HT-29 (cell line): ENCODE measurements at places on chromosomes 4 and X. TPM values are rescaled to one million over a fixed set of nuclear protein-coding genes. Genes with fewer than 3 reads are reported as not detected.

- no peak for DNase-seq
These were observed 200.5 kb upstream of the ANK2 start for GRCh38 chr4:112848911-112849310.

The CWH43 gene
- total RNA-seq = not detected in 2 replicates

DNA sequence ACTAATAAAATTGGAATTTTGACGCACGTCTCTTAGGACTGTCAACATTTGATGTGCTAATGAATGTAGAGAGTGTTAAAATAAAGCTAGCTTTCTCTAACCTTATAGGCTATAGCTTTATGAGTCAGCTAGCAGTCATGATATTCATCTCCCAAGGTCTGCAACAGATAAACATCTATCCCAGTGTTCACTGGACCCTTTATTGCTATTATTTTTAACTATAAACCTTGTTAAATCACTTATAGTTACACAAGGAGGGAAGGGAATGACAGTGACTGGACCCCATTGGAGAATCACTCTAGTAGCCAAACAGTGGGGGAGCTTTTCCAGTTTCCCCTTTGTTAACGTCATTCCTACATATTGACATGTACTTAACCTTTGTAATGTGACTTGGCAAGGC lies 67.9 kb upstream of the SHISA3 start:
- no peak for DNase-seq

DNA sequence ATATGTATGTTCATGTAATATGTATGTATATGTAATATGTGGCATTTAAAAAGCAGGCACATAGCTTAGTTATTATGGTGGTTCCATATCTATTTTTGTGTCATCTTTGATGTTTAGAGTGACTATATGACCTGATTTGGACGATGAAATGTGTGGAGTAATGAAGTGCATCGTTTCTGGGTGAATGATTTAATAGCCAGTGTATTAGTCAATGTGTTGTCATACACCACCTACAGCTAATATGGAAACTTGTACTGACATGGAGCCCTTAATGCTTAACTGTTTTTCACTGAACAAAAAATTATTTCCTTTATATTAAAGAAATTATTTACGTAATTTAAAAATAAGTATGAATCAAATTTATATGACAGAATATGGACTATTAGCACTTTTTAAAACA lies 292.3 kb upstream of the FSTL5 start:
- DNase-seq = no peak

The WAS gene
- total RNA-seq = 0.15 and 0.50 TPM in 2 replicates

The SCD5 gene
- total RNA-seq = 0.13 and 0.18 TPM in 2 replicates

GRCh38 chrX:41960142-41960541 lies 36.8 kb upstream of the CASK start:
- no peak for DNase-seq

The ASB5 gene
- not detected in 2 replicates for total RNA-seq

The IL21 gene
- not detected in 2 replicates for total RNA-seq

DNA sequence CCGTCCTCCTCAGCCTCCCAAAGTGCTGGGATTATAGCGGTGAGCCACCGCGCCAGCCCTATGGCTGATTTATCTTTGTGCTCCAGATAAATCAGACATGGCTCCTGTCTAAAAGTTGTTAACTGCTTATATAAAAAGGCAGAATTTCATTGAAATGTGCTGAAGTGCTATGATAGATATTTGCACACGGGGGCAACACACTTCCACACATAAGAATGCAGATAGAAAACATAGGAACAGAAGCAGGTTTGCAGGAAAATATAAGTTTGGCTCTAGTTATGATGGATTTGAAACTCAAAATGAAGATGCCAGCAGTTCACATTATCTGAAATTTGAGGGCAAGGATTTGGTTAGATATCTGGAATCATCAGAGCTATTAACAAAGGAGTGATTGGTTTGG lies 163.1 kb upstream of the SLITRK2 start:
- no peak for DNase-seq

The GNL3L gene
- 38.6 and 43.2 TPM in 2 replicates for total RNA-seq

- no peak for DNase-seq
These were observed 51.2 kb downstream of the CXorf49B start for GRCh38 chrX:71814123-71814912.

The ATP1B4 gene
- total RNA-seq = not detected in 2 replicates

DNA sequence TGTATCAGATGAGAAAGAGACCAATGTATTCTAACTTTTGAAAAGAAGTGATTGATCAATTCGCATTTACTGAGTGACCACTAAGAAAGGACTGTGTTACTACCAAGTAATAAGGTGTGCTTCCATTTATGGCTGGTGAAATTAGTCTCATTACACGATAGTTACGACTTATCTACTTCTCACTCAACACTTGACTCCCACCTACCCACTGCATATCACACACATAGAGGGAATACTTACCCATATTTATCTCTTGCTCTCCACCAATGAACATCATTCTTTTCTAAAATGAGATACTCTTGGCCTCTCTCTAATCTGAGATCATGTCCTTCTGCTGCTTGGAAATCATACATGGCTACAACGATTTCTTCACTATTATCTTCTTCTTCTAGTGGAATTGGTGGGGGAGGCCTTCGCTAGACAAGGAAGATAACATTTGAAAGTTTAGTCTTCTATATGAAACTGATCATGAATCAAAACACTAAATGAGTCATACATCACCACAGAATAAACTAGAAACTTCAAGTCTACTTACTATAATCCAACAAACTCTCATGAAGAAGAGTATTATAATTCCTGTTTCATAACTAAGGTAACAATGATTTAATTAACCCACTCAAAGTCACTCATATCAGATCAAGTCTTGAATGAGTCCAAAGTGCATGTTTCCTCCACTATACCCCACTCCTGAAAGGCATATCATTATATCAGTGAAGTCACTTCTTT lies 33.7 kb upstream of the TXK start:
- DNase-seq = no peak

The STK26 gene
- 18.8 and 25.8 TPM in 2 replicates for total RNA-seq

DNA sequence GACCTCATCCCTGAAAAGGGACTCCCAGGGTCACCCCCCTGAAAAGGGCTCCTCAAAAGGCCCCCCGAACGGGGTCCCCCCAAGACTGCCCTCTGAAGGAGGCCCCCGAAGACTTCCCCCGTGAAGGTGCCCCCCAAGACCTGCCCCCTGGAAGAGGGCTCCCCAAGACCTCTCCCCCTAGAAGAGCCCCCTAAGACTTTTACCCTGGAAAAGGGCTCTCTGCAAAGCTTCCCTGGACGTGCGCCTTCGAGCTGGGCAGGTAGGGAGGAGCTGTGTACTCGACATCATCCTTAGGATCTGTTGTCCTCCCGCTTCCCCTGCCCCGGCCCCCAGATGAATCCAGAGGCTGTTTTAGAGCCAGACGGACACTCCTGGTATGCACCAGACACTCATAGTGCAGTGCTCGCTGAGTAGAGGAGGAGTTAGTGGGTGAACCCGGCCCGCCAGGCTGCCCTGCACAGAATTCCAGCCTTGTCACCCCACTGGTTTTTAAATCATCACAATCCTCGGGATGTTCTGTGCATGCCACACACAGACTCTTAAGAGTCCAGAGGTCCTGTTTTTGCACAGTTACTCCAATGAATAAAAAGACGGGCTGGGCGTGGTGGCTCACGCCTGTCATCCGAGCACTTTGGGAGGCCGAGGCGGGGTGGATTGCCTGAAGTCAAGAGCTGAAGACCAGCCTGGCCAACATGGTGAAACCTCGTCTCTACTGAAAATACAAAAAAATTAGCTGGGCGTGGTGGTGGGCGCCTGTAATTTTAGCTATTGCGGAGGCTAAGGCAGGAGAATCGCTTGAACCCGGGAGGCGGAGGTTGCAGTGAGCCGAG lies 5.7 kb upstream of the SLC25A6 start:
- DNase-seq = no peak

DNA sequence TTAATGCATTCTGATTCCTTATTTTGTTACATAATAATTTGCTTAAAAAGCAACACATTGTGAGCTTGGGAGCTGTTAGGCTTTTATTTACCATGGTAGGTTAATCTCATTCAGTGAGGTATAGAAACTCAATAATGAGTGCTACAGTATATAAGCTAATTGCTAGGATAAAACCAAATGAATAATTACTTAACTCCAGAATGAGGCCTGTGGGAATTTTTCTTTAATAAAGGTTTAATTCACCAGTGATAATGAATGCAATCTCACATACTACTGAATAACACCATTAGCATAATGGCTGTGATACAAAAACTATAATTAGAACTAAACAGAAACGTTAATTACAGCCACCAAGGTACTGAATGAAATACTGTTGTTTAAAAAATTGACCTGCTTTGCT lies 326.3 kb downstream of the IQCM start:
- no peak for DNase-seq

The IL15 gene
- total RNA-seq = 3.7 and 4.1 TPM in 2 replicates

DNA sequence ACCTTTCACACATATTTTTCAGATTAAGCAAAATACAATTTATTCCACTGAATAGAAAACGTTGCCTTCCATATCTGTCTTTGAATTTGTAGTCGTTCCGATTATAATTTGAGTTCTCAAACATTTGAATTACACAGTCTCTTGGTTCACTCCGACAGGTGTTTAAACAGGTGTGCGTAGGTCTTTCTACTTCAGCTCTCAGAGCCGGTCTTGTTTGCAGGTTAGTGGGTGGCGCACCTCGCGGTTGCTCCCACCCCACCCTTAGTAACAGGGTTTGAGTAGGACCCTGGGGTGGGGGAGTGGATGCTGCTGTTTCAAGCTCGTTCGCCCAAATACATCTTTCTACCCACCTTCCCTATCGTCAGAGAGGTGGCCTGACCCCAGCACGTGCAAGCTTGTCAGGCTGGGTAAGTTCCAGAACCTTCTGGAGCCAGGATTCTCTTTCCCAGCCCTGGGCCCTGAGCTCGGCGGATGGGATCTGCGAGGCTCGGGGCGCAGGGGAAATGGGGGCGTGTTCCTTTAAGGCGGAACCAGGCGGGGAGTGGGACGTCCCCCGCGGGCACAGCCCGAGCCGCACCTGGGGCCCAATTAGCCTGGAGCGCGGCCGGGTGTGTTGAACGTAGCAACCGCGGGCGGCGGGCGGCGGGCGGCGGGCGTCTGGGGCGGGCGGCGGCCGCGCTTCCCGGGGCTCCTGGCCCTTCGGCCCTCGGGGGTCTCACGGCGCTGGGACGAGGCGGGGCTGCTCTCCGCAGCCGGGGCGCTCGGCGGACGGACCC lies at the start of gene FAM149A:
Gene FAM149A (plus strand): TSS at position 591 of the 776 bp plus-strand sequence.
- DNase-seq = peak; percentile 75

The TCEAL6 gene
- not detected in 2 replicates for total RNA-seq

DNA sequence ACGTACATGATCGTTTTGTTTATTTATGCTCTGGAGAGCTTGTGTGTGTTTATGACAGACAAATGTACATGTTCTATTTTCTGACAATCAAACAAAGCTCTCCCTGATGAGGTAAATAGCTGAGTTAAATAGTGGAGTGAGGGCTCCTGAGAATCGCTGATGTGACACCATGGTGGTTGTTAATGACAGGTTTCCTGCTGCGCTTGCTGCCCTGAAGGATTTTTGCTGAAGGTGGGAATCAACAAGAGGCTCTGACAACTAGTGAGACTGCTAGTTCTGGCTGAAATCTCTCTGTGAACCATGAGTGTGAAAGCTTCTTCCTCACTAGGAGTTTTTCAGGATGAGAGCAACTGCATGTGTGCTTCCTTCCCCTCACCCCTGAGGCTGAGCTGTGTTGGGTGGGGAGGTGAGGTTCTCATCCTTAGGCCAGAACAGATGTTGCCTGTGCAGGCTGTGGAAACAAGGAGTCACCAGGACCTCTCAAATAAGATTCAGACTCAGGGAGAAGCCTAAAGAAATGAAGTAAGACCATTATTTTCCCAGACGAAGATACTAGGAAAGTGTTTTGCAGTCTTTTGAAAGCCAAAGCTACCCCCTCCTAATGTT lies 173.4 kb upstream of the JADE1 start:
- DNase-seq = no peak

GRCh38 chr4:15654593-15655222 lies 449 bp downstream of the FBXL5 start:
- peak; percentile 50 for DNase-seq

The ARSH gene
- total RNA-seq = 0.08 and 0.23 TPM in 2 replicates

GRCh38 chrX:143669395-143669794 lies 33.5 kb upstream of the SLITRK4 start:
- DNase-seq = peak; percentile 25

- peak; percentile 24 for DNase-seq
These were observed 148.8 kb upstream of the MID1 start for GRCh38 chrX:10769195-10769594.

The VEGFC gene
- not detected in 2 replicates for total RNA-seq

- no peak for DNase-seq
These were observed 113.8 kb upstream of the RBPJ start for GRCh38 chr4:26206999-26207398.

- DNase-seq = no peak
These were observed 14.5 kb upstream of the CAMK2D start for GRCh38 chr4:113776016-113776415.

DNA sequence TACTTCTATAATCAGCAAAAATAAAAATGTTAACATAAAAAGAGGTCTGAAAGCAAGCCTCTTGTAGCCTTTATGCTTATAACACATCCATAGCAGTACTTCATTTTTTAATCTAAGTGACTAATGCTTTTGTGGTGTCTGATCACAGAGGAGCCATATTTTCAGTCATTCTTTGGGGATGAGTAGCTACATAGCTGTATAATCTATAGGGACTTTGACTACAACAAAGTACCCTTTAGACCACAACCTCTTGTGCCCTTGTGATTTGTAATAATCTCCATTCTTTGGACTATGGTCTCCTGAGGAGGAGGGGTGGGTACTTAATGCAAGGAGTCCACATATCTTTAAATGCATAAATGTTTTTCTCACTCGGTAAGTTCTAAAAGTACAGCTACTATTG lies 9.6 kb downstream of the DRP2 start:
- no peak for DNase-seq
